H1 (cell line): ENCODE measurements at places on chromosomes 4 and X.
A peak's percentile ranks its signal among the peaks of the same experiment; 100 is the strongest.

DNA sequence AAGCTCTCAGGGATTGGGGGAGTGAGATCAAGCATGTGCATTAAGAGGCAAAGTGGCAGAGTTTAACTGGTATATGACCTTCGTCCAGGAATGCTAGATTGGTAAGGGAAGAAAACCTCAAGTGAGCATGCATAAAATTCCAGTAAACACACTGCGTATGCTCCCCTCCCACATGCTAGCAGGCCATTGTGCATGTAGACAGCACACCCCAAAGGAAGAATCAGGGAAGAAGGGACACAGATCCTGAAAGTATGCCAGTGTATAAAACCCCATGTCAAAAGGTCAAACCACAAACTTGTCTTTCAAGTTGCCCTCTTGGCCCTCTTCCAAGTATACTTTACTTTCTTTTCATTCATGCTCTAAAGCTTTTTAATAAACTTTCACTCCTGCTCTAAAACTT is 405.2 kb upstream of the CNKSR2 start:
- no peak overlapping the region for H3K4me3 ChIP-seq
- no peak overlapping the region for H3K27ac ChIP-seq
- H3K4me1 ChIP-seq: no peaks in the 10 kb centered on the region

DNA sequence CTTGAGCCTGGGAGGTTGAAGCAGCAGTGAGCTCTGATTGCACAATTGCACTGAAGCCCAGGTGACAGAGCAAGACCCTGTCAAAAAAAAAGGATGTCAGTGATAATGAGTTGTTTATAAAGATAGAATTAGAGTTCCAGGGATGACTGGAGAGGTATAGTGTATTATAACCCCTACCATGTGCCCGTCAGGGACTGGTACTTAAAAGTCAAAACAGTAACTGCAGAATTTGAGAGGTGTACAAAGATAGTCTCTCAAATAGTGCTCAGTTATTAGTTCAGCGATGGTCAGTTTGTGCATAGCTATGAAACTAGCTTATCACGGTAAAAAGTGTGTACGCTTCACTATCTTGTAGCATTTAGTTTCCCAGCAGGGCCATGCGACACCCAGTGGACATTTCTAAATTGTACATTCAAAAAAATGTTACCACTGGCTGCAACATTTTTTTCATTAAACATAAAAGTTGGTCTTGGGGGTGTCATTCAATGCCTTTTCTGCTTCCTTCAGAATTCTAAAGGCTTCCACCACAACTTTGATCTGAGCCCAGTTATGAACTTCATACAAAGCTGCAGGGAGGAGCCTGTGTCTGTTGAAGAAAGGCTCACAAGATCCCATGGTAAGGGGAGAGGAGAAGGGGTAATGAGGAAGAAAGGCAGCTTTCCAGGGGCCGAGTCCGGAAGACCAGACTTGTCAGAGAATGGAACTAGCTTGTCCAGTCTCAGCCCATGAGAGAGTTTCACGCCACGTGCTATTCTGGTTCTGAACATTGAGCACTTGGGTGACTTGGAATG is 9.2 kb upstream of the GYG2 start:
- H3K36me3 ChIP-seq: no peaks in the 10 kb centered on the region
- no peak overlapping the region for H3K27ac ChIP-seq
- H3K27me3 ChIP-seq: no peaks in the 10 kb centered on the region
- no peak for DNase-seq
- no peak overlapping the region for H3K4me3 ChIP-seq

GRCh38 chr4:28443801-28444412 is 1583.3 kb downstream of the STIM2 start:
- no peaks in the 10 kb centered on the region for H3K27me3 ChIP-seq
- H3K4me1 ChIP-seq: peaks cover 3% of the 10 kb centered on the region
- no peak overlapping the region; the same call in 1 of the 2 replicates for H3K4me3 ChIP-seq
- DNase-seq: no peak
- no peak overlapping the region for H3K27ac ChIP-seq
- H3K36me3 ChIP-seq: no peaks in the 10 kb centered on the region

DNA sequence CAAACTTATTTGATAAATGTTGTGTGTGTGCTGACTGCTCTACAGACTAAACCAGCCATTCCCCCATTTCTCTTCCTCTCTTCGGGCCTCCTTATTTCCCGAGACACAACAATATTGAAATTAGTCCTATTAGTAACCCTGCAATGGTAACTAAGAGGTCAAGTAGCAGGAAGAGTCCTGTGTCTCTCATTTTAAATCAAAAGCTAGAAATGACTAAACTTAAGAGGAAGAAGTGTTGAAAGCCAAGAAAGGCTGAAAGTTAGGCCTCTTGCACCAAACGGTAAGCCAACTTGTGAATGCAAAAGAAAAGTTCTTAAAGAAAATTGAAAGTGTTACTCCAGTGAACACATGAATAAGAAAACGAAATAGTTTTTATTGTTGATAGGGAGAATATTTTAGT is 357.8 kb upstream of the SLC7A11 start:
- no peaks in the 10 kb centered on the region for H3K27me3 ChIP-seq
- DNase-seq: no peak
- no peak overlapping the region for H3K4me3 ChIP-seq
- H3K4me1 ChIP-seq: no peaks in the 10 kb centered on the region
- H3K36me3 ChIP-seq: no peaks in the 10 kb centered on the region
- H3K27ac ChIP-seq: no peak overlapping the region

GRCh38 chr4:174373821-174374220 is 90.1 kb downstream of the CEP44 start:
- H3K4me3 ChIP-seq: no peak overlapping the region
- H3K36me3 ChIP-seq: no peaks in the 10 kb centered on the region
- no peak for DNase-seq
- no peak overlapping the region for H3K27ac ChIP-seq

- H3K27ac ChIP-seq: no peak overlapping the region
- H3K36me3 ChIP-seq: no peaks in the 10 kb centered on the region
- H3K4me1 ChIP-seq: no peaks in the 10 kb centered on the region
- H3K4me3 ChIP-seq: no peak overlapping the region
- no peak for DNase-seq
These were observed 158.8 kb downstream of the CAMK2D start for GRCh38 chr4:113602646-113603228.

DNA sequence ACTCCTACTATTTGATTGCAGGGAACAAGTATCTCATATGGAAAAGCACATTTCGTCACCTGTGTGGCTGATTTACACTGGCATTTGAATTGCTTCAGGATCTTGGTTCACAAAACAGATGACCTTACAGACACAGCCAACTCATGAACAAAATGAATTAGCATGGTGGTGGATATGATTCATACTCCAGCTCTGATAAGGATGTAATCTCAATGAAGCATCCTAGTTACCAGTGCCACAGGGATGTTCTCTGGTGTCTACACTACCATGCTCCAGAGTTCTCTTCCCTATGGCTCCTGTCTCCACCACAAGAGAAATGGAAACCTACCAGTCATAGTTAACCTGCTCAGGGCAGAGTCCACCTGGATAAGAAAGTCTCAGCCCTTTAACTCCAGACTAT is 40.7 kb downstream of the TEC start:
- H3K27ac ChIP-seq: no peak overlapping the region
- H3K27me3 ChIP-seq: no peaks in the 10 kb centered on the region
- H3K4me3 ChIP-seq: no peak overlapping the region
- DNase-seq: no peak

DNA sequence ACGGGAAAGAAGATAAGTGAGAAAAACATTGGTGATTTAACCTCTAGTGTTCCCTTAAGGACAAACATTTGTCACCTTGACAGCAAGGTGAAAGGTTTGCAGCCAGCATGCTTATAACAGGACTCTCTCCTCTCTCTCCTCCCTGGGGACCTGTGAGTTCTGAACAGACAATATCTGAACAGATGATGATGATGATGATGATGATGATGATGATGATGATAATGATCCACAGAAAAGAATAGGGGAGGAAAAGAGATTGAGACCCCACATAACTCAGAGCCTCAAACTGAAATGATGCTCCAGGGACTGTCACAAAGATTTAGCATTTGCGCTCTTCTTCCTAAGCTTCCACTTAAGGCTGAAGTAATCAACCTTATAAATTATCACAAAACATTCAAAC is 103.9 kb downstream of the SLC10A7 start:
- H3K4me3 ChIP-seq: no peak overlapping the region
- no peaks in the 10 kb centered on the region for H3K36me3 ChIP-seq
- DNase-seq: no peak
- no peaks in the 10 kb centered on the region for H3K27me3 ChIP-seq

DNA sequence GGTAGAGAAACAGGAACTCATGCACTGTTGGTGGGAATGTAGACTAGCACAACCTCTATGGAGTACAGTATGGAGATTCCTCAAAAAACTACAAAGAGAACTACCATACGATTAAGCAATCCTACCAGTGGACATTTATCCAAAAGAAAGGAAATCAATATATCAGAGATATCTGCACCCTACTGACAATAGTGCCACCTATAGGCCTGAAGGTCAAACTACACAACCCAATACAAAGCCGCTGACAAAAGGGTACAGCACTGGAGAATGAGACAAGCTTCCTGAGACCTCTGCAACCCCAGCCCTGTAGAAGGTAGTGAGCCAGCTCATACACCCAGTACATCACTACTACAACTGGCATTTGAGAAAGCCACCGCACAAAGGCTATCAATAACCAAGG is 67.1 kb downstream of the CBR4 start:
- no peaks in the 10 kb centered on the region for H3K27me3 ChIP-seq
- H3K4me3 ChIP-seq: no peak overlapping the region
- no peaks in the 10 kb centered on the region for H3K4me1 ChIP-seq
- H3K27ac ChIP-seq: no peak overlapping the region
- no peak for DNase-seq

DNA sequence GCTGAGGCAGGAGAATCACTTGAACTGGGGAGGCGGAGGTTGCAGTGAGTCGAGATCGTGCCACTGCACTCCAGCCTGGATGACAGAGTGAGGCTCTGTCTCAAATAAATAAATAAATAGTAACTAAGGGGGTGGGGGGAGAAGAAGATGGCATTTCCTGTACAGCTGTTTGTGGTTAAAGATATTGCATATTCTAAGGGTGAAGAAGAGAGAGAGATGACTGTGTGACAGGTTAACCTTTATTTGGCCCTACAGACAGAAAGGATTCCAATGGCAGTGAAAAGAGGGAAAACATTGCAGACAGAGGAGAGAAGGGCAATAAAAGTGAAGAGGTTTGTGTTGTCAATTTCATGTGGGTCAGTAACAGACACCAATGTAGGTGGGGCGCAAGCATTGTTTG is 9.4 kb downstream of the TASL start:
- no peaks in the 10 kb centered on the region for H3K36me3 ChIP-seq
- H3K27ac ChIP-seq: no peak overlapping the region
- H3K27me3 ChIP-seq: no peaks in the 10 kb centered on the region
- H3K4me3 ChIP-seq: no peak overlapping the region

GRCh38 chrX:12197030-12197429 is 58.8 kb downstream of the FRMPD4 start:
- no peak overlapping the region for H3K4me3 ChIP-seq
- no peaks in the 10 kb centered on the region for H3K27me3 ChIP-seq
- H3K4me1 ChIP-seq: no peaks in the 10 kb centered on the region
- H3K27ac ChIP-seq: no peak overlapping the region
- DNase-seq: no peak

GRCh38 chr4:67019686-67020437 is 525.4 kb downstream of the CENPC start:
- no peak overlapping the region for H3K27ac ChIP-seq
- H3K27me3 ChIP-seq: no peaks in the 10 kb centered on the region
- no peak overlapping the region for H3K4me3 ChIP-seq
- H3K4me1 ChIP-seq: no peaks in the 10 kb centered on the region
- H3K36me3 ChIP-seq: no peaks in the 10 kb centered on the region

DNA sequence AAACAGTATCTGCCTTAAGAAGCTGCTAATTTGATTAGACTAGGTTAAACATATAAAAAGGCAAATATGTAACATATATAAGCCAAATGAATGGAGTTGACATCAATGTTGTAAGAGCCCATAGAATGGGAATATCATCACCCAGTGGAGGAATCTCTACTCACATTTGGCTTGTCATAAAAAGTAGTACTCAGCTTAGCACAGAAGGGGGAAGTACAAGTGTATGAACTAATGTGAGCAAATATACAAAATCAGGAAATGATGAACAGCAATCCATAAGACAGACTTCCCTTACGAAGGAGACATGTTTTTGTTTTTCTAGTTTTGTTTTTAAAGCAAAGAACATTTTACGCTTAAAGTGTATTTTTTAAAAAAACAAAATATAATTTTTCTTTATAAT is 74.9 kb downstream of the MAB21L2 start:
- no peak overlapping the region for H3K4me3 ChIP-seq
- no peaks in the 10 kb centered on the region for H3K27me3 ChIP-seq
- no peak overlapping the region for H3K27ac ChIP-seq
- H3K36me3 ChIP-seq: no peaks in the 10 kb centered on the region; the same call in 1 of the 2 replicates
- DNase-seq: no peak
- no peaks in the 10 kb centered on the region for H3K4me1 ChIP-seq

GRCh38 chr4:7770224-7771050 is 169.2 kb downstream of the AFAP1 start:
- peak; percentile 60 for DNase-seq
- no peak overlapping the region for H3K27ac ChIP-seq
- H3K4me3 ChIP-seq: no peak overlapping the region
- no peaks in the 10 kb centered on the region; the same call in 1 of the 2 replicates for H3K36me3 ChIP-seq
- H3K4me1 ChIP-seq: no peaks in the 10 kb centered on the region
- no peaks in the 10 kb centered on the region for H3K27me3 ChIP-seq

GRCh38 chr4:15353207-15353606 is 74.6 kb upstream of the C1QTNF7 start:
- H3K4me3 ChIP-seq: no peak overlapping the region
- no peak overlapping the region for H3K27ac ChIP-seq
- no peak for DNase-seq
- no peaks in the 10 kb centered on the region for H3K36me3 ChIP-seq
- no peaks in the 10 kb centered on the region for H3K4me1 ChIP-seq
- H3K27me3 ChIP-seq: no peaks in the 10 kb centered on the region

DNA sequence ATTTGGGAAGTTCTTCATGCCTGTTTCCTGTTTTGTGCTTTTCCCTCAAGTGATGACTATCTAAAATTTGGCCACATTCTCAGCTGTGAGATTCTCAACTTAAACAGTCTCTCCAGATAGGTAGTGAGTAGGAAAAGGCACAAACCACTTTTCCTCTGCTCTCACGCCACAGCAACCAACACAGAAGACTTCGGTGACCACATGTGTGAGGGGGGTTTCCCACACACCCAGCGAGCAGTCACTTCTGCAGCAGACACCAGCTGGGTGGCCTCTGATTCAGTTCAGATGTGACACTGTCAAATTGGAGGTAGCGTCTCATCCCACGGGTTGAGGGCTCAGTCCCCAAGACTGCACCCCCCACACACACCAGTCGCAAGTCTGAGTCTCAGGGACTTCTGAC is 25.1 kb upstream of the CLDN34 start:
- H3K27ac ChIP-seq: no peak overlapping the region
- H3K36me3 ChIP-seq: no peaks in the 10 kb centered on the region; the same call in 1 of the 2 replicates
- no peaks in the 10 kb centered on the region for H3K27me3 ChIP-seq
- no peak for DNase-seq
- no peak overlapping the region for H3K4me3 ChIP-seq
